Activated T-cell treated with anti-CD3 and anti-CD28 coated beads for 48 hours (primary cell): ENCODE measurements at places on chromosomes 13 and 19.

DNA sequence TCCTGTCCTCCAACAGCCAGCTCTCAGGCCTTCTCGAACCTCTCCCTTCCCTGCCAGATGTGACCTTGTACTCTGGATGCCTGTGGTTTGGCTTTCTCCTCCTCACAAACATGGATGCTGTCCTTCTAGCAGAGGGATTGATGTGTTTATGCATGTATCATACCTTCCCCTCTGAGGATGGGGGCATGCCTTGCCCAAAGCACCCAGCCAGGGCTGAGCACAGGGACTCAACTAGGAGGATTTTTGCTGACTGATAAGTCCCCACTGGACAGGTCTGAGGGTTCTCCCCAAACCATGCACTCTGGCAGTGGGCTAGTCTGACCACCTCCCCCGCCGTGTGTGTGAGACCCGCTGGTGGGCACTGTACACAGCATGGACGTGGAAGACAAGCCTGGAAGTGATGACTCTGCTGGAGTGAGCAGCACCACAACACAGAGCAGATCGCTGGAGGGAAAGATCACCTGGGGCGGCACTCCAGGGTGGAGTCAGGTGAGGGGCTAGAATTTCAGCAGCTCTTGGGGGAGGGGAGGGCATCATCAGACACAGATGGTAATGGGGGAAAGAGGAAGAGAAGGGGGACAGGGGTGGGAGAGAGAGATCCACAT lies 360.3 kb upstream of the ZNF507 start:
- no peak for DNase-seq

DNA sequence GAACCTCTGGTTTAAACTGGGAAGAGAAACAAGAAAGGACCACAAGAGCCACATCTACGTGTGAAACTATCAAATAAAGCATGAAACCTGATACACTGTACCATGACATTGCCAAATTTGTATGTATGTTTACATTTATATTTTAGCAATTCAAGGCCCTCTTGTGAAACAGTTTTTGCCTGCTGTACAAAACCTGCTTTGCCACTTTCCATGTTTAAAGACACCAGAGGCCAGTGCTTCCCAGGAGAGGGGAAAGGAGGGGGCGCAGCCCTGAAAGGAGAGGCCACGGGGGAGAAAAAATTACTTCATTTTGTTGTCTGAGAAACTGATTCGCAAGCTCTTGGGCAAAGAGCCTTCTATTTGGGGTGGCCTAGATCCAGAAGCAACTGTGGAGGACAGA lies 124.8 kb downstream of the DCLK1 start:
- DNase-seq, result no peak

GRCh38 chr13:71759651-71760511 lies 107.1 kb downstream of the DACH1 start:
- DNase-seq, result no peak

- no peak for DNase-seq
Observed at GRCh38 chr13:50318887-50319286, 303.6 kb downstream of the KCNRG start.
